ENCODE measurements at places on chromosomes 1 and 21.

- DNase-seq, result no peak
Measured at GRCh38 chr1:225808136-225808535, 1.8 kb upstream of the EPHX1 start.

DNA sequence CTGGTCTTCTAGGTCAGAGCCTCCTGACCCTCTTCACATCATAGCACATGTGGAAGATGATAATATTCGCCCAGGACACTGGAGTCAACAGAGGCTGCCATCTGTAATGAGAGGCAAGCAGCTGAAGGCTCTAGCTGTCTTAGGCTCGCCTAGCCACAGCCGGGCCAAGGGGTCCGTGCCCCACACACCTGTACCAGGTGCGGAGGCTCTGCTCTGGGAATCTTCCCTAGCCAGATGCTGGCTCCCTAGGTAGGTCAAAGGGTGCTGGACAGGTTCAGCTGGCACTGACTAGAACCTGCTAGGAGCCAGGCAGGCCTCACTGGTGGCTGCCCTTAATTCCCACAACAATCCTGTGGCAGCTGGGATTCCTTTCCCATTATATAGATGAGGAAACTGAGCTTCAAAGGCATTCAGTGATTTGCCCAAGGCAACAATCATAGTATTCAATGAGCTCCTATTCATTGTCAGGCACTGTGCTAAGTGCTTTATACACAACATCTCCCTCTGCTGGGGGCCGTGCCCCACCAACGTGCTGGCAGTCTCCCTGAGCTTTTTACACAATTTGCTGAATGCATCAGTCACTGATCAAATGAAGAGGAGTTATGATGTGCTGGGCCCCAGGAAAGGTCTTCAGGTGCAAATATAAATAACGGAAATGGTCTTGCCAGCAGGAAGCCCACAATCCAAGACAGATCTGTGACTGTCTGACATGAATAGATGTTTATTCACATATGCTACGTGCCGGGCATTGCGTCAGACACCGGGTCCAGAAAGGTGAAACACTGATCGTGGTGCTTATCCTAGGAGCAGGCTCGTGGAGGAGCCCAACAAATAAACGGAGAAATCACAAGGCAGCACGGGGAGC lies 58.0 kb downstream of the DDX20 start:
- no peak for DNase-seq

DNA sequence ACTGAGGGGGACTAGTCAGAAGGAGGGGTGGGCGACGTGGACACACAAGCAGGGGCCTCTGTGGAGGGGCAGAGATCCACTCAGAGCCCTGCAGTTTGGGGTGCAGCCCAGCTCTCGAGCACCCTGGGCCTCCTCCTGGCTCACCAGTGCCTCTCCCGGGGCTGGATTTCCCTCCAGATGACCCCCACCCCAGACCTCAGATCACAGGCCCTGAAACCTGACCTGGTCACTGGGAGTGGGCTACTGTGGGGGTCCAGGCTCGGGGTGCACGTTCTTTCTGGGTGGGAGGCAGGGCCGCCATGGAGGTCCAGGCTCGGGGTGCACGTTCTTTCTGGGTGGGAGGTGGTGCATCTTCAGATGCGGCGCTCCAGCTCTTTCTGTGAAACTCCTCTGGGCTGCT lies 10.3 kb upstream of the LHX4 start:
- no peak for DNase-seq

- DNase-seq, result no peak
Measured at GRCh38 chr21:38760017-38760761, 45.5 kb upstream of the ETS2 start.

DNA sequence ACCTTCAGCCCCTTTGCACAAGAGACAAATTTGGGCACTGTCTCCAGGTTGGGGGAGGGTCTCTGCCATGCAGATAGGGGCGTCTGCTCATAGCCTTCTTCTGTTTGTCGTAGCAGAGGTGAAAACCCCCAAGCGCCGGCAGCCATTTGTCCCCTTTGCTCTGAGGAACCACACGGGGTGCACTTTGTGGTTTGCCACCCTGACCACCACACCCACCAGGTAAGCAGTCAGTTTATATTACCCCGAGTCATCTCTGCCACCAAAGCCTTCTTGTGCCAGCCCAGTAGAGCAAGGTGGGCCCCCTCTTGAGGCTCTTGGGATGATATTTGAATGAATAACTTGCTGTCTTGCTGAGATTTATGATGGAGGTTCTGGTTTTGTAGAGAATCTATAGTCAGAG lies 111.8 kb downstream of the VPS13D start:
- DNase-seq, result no peak
